ENCODE measurements at places on chromosomes 1 and 21.

GRCh38 chr1:222229672-222230312 lies 318.1 kb downstream of the HHIPL2 start:
- no peak for DNase-seq

GRCh38 chr21:29378832-29379231 lies 80.1 kb downstream of the BACH1 start:
- no peak for DNase-seq

GRCh38 chr21:34967509-34968289 lies 81.4 kb downstream of the RUNX1 start:
- no peak for DNase-seq

GRCh38 chr1:21537932-21538630 lies 28.9 kb downstream of the ALPL start:
- no peak for DNase-seq

- no peak for DNase-seq
Measured at GRCh38 chr1:205700865-205701401, 20.6 kb upstream of the SLC45A3 start.

Measured in T-helper 17 cell (primary cell).